ENCODE measurements at places on chromosomes 16 and 17.

DNA sequence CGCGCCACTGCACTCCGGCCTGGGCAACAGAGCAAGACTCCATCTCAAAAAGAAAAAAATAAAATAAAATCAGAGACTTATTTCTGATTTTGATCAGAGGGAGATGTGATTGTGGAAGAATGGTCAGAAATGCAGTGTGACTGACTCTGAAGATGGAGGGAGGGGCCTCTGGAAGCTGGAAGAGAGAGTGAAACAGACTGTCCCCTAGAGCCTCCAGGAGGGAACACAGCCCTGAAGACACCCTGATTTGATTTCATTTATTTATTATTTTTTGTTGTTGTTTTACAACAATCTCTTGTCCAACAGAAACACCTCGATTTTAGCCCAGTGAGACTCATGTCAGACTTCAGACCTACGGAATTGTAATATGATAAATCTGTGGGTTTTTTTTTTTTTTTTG lies 26.1 kb downstream of the BCL7C start:
- no peak for DNase-seq

DNA sequence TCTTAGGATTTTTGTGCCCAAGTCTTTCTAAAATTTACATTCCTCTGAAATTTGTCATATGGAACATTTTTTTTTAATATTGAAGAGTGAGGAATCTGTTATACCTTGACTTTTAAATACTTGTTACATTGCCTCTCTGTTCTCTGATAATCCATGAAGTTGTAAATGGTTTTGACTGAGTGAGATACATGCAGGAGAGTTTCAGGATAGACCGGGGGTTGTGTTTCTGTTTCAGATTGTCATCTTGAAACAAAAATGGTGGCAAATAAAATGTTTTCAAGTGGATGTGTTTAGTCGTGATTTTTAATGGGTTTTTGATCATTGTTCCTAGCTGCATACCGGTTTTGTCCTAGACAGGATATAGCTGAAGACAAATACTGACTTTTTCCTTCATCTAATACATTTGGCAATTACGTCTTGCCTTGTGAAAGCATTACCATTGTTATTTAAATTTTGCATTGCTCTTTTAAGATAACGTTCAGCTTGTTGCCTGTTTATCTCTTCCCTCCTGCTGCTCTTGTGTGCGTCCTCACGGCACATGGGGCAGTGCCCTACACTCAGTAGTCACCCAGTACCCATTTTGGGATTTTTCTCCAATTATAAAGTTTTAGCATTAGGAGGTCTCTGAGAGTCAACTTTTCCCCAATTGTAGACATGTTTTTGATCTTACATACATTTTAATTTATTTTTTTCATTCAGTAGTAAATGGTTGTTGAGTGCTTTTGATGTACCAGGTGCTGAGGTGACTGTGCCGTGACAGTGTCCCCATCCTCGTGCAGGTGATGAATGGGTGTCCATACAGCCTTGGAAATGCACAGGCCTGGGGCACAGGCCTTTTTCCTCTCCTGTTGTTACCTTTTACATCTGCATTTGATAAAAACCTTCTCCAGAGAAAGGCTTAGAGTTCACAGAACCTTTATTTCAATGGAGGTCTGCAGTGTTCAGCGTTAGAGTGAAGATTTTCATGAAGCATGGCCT lies 169.9 kb downstream of the MSI2 start:
- no peak for DNase-seq

- no peak for DNase-seq
Observed at GRCh38 chr17:50035421-50035879, 20.5 kb upstream of the ITGA3 start.

DNA sequence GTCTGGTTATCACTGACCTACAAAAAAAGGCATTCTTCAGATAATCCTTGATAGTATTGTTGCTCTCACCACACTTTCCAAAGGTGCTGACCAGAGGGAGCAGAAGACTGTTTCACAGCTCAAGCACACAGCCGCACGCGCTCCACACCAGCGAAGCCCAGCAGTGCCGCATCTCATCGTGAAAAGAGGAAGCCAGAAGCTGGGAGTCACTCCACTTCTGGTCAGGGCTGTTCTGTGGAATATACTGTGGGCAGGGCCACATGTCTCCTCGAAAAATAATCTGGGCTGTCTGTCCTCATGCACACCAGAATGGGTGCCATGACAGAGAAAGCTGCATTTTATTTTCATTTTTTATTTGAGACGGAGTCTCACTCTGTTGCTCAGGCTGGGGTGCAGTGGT lies 7.3 kb upstream of the PRSS36 start:
- no peak for DNase-seq

DNA sequence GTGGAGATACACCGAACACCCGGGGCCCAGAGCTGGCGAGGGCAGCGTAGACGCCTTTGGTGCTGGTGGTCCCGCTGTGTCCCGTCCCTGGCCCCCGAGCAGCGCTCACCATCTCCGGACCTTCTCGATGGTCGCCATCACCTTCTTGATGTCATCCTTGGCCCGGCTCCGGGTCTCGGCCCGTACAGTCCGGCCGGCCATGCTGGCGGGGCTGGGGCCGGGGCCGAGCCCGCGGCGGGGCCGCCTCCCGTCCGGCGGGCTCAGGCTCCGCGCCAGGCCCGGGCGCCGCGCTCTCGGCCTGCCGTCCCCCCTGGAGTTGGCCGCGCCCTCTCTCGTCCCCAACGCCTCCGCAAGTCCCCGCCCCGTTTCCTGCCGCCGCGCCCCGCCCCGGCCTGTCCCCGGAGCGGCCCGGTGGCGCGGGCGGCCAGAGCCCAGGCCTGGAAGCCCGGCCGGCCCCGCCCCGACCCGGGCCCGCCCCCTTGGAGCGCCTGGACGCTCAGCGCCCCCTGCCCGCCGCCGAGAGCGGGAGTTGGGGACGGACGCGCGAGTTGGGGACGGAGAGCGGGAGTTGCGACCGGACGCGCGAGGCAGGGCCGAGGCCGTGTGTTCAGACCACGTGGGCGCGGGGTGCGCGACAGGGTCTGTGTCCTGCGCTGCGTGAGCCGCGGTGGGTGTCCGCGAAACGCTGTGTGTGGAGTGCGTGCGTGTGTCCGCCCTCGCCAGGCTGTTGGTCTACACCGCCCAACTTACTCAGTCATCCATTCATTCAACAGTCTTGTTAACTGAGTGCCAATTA lies at the start of gene BCL7C:
BCL7C (minus strand) TSS at position 334 of the 796 bp plus-strand sequence; CDS start at position 201, 133 bp downstream.
- peak; percentile 83 for DNase-seq

DNA sequence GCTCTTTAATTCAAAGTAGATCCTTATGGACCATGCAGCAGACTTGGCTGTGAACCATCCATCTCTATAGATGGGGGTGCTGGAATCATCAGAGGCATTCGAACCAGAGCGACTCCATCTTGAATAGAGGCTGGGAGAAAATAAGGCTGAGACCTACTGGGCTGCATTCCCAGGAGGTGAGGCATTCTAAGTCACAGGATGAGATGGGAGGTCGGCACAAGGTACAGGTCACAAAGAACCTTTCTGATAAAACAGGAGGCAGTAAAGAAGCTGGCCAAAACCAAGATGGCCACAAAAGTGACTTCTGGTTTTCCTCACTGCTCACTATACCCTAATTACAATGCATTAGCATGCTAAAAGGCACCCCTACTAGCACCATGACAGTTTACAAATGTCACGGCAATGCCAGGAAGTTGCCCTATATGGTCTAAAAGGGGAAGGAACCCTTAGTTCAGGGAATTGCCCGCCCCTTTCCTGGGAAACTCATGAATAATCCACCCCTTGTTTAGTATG lies 89.2 kb upstream of the BRD7 start:
- DNase-seq = no peak

GRCh38 chr17:74394977-74395376 lies 27.7 kb downstream of the GPR142 start:
- DNase-seq = no peak

- DNase-seq = no peak
Observed at GRCh38 chr17:72274614-72275013, 153.8 kb downstream of the SOX9 start.

DNA sequence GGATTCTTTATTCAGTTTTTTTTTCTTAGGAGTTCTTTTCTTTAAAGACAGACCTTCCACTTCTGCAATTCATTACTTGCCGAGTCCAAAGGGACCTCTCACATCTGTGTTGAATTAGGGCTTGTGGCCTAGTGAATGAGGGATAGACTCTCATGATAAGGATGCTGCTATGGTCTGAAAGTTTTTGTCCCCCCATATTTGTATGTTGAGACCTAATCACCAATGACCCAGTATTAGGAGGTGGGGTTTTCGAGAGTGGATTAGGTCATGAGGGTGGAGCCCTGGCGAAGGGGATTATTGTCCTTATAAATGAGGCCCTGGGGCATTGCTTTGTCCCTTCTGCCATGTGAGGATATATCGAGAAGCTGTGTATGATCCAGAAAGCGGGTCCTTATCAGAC lies 9.5 kb downstream of the KRT12 start:
- no peak for DNase-seq

DNA sequence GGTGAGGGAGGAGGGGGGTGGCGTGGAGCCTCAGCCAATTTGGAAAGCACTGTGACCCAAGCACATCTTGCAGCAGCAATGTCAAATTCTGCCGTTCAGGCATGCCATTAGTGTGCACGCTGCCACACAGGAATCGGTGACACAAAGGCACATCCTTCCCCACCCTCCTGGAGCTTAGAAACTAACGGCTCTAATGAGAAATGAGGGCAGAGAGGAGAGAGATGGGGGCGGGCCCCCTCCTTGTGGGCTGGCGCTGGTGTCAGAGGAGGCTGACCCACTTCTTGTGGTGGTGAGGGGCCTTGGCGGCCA lies 94.8 kb downstream of the RTN4RL1 start:
- DNase-seq = no peak

- DNase-seq = no peak
Observed at GRCh38 chr16:75746359-75746758, 20.1 kb upstream of the CPHXL start.

GRCh38 chr17:80598813-80599545 lies 54.3 kb downstream of the RPTOR start:
- no peak for DNase-seq

DNA sequence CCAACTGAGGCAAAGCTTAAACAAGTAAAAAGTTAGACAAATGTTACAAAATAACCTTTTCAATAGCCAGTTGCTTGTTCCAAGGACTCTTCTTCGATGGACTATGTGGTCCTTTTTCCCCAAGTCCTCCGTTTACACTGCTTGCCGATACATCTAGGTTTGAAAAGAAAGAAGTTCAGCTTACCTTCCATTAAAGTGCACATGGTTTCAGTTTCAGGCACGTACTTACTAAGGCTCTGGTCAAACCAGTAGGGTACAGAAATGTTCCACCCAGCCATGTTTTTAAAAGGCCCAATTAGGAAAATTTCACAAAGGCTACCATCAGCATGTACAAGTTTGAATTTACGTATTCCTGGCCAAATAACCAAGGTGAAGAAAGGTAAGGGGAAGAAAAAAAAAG lies 2.1 kb downstream of the SRSF2 start:
- no peak for DNase-seq

DNA sequence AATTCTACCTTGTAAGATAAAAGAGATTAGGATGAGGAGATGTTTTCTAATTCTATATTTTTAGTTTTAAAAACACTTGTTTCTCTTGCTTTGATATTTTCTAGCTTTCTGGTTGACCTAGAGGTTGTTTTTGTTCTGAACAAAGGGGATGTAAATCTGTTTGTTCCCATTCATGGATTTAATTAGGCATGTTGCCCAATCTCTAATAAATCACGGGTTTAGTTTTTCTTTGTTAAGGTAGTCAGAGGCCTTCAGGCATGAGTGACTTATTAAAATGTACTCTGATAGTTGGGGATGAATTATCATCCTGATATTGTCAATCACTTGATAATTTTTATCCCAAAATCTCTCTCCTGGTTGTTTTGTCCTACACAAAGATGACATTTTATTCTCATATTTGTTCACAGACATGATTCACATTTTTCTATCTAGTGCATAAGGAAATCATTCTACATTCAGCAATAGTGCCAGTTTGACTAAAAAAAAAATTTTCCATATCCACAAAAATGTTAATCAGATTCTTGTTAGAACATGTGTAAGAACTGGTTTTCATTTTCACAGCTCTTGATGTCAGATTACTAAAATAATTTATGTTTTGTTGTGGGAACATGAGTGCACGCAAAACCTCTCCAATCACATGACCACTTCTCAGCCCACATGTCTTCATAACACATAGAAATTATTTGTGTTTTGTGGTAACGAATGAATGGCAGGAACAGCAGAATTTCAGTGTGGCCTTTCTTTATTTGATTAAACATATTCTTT lies 95.7 kb upstream of the AKTIP start:
- no peak for DNase-seq

- DNase-seq = no peak
Observed at GRCh38 chr17:27533874-27534815, 77.9 kb downstream of the KSR1 start.

DNA sequence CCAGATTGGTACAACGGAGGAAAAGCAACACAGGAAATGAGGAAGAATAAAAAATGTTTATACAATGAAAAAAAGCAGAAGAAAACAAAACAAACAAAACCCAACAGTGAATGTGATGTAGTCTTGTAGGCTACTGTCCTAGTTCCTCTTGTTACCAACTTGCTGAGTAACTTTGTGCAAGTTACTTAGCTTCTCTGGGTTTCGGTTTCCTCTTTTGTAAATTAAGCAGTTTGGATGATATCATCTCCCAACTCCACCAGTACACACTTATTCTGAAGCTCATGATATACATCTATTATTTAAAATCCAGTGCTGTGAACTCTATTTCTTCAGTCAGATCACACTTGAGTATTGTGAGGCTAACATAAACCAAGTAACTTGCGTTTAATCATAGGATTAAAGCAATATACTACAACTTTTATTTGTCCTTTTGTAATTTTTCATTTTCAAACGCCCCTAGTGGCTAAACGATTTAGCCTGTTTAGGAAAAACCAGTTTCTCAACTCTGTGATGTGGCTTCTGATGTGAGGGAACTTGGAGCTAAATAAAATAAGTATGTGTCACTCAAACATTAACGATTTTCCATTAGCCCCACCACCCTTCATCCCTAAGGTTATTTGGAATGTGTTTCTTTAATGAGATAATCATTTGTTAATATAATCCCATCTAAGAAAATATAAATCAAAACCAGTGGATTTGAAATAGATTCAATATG lies 1.4 kb upstream of the UNK start:
- no peak for DNase-seq

- DNase-seq = no peak
Observed at GRCh38 chr17:18981642-18982424, 22.7 kb downstream of the FAM83G start.

GRCh38 chr17:16345565-16345964 lies 7.7 kb downstream of the CENPV start:
- DNase-seq = no peak

DNA sequence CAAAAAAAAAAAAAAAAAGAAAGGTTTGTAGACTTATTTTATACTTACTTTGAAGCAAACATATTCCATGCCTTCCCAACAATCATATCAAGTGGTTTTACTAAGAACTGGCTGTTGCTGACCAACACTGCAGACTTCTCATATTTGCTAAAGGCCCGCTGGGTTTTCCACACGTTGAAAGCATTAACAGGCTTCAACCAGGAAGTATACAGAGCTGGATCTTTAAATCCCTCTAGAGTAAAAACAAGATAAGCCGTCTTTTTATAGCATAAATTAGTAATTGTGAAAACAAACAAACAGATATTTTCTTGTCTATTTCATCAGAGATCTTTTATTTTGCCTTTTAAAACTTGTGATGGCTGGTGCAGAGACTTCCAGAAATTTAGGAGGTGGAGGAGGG lies 29.1 kb downstream of the TUBD1 start:
- DNase-seq = no peak

Measured in stimulated activated CD4-positive, alpha-beta T cell treated with anti-CD3 and anti-CD28 coated beads, Interleukin-4, amount 100 ng/mL, for 24 hours (primary cell).